ENCODE measurements at places on chromosomes 6 and 20. TPM values are rescaled to one million over a fixed set of nuclear protein-coding genes. Genes with fewer than 3 reads are reported as not detected.

PAK5 gene
- 0.30 TPM for total RNA-seq

- DNase-seq = no peak
These were observed 320.2 kb upstream of the JARID2 start for GRCh38 chr6:14925699-14926026.

CST5 gene
- not detected for total RNA-seq

STX11 gene
- 5.9 TPM for total RNA-seq

GRCh38 chr6:75852721-75853120 lies 103.7 kb downstream of the MYO6 start:
- no peak for DNase-seq

ZCCHC3 gene
- total RNA-seq = 20.7 TPM

MYCT1 gene
- 16.3 TPM for total RNA-seq
